Cerebellar cortex (tissue), 1 donor: ENCODE measurements at places on chromosomes 3 and 15.

DNA sequence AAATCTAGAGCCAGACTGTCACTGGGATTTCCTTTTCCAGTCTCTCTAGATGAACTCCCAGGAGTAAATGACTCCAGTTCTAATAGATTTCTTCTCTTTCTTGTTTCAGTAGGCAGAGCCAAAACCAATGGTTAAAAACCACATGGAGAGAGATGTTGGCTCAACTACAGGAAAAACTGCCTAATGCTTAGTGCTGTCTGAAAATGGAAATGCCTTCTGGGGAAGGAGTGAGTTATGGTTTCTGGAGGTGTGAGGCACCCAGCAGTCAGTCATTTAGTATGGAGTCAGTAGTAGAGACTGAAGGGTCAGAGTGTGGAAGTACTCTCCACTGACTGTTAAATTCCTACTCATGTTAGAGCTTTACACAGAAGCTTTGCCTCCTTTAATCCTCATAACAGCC, 136.7 kb downstream of the CCNL1 start:
- DNase-seq: no peak

- peak; percentile 25 for DNase-seq
Observed at GRCh38 chr15:51499379-51499976, 123.1 kb downstream of the DMXL2 start.

- no peak for DNase-seq
Observed at GRCh38 chr3:112128843-112129727, 4.0 kb downstream of the GCSAM start.

GRCh38 chr15:46329876-46330275, 695.0 kb downstream of the SQOR start:
- no peak for DNase-seq

DNA sequence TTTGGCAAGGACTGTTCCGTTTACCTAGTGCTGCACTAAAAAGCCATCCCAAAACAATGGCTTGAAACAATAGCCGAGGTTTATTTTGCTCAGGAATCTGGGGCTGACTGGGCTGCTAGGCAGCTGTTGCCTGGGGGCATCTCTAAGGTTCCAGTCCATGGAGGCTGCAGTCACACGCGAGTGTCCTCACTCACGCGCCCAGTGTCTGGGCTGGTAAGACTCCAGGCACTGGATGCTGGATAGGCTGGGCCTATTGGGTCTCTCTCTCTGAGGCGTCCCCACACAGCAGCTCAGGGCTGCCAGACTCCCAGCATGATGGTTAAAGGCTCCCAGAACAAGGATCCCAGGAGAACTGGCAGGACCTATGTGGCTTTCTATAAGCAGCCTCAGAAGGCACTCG, 34.2 kb downstream of the ALS2CL start:
- no peak for DNase-seq

- DNase-seq: no peak
Observed at GRCh38 chr3:58188921-58189451, 21.8 kb downstream of the DNASE1L3 start.

DNA sequence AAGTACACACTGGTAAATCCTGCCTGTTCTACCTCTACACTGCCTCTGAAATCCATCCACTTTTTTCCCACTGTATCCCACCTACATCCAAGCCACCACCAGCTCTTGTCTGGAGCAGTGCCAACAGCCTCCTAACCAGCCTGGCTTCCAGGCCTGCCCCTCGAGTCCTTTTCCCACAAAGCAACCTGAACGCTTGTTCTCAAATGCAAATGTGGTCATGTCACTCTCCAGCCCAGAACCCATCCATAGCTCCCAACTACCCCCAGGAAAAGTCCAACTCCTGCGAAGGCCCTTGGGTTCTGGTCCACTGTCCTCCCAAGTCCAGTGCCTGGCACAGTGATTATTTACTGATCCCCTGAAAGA, 83.8 kb downstream of the SEMA5B start:
- no peak for DNase-seq

- no peak for DNase-seq
Observed at GRCh38 chr3:128727485-128727884, 1.5 kb downstream of the RAB7A start.

GRCh38 chr3:187957582-187957981, 196.4 kb upstream of the LPP start:
- DNase-seq: no peak

GRCh38 chr3:19891740-19892139, 42.3 kb downstream of the EFHB start:
- DNase-seq: no peak

- DNase-seq: no peak
Observed at GRCh38 chr15:31483986-31484951, 157.6 kb downstream of the KLF13 start.

DNA sequence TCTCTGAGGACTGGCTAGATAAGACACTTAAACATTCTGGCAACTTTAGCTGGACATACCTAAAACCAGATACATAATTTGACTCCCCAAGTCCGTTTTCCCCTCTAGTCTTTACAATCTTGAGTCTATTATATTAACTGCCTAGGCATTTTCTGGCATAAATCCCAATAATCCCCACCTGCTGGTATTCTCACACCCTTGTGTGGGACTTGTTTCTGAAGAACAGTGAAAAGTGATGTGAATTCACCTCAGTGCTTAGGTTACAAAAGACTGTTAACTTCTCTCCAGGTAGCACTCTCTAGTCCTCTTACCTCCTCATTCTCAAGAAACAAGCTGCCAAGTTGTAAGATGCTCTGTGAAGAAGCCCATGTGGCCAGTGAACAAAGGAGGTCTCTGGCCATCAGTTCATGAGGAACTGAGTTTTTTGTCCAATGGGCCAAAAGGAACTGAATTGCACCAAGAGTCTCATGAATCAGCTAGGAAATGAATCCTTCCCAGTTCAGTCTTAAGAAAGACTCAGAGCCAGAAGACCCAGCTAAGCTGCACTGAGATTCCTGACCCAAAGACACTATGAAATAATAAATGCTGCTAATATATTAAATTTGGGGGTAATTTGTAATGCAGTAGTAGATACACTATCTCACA, 4.1 kb downstream of the OSBPL11 start:
- DNase-seq: no peak

DNA sequence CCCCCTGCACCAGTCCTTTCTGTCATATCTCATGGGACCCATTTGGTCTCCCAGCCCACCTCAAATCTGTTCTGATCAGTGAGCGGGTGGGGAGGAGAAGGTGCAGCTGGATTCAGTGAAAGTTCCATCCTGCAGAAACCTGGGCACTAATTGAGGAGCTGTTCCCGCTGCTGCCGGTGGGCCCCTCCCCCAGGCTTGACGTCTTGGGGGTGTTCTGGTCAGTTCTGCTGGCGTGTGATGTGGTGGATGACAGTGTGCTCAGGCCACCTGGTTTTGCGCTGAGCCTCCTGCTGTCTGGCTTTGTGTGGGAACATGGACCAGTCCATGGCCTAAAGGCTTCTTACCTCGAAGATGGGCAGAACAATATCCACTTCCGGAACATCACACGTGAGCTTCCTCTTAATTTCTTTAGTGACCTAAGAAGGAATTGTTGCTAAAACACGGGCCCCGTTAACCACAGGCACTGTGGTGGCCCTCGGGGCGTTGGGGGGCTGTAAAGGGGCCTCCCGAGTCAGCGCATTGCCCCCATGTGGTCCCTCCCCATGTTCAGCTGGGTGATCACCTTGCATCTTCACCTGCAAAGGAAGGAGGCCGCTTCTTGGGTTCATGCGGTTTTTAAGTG, 59.7 kb downstream of the RGMA start:
- DNase-seq: peak; percentile 24

GRCh38 chr3:18247776-18248310, 177.3 kb downstream of the SATB1 start:
- no peak for DNase-seq

- DNase-seq: no peak
Observed at GRCh38 chr3:153681057-153681456, 440.1 kb upstream of the ARHGEF26 start.

DNA sequence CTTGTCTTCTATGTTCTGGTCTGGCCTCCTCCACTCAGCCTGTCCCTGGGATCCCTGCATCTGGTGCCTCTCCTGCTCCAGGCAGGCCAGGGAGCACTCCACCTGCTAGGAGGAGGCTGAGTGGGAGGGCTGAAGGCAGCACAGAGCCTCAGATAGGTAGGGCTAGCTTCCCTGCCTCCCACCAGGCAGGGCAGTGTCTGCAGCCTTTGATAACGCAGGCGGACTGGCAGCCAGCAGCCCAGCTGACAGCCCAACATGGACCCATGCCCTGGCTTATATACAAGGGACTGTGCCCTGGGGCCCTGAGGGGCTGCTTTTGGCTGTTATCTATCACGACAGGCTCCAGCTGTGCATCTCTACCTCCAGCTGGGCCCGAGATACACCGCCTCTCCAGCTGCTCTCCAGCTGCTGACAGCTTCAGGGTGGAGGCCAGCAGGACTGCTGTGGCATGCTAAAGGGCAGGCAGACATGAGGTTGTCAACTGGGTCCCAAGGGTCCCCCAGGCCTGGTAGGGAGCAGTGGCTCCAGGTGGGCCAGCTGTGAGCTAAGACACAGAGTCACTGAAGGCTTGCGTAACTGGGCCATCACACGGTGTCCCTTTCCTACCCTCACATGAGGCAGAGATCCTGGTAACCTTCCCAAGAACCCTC, 5.2 kb upstream of the CLK3 start:
- DNase-seq: no peak

- DNase-seq: no peak
Observed at GRCh38 chr3:149886957-149887356, 73.9 kb downstream of the RNF13 start.

GRCh38 chr15:71708051-71708429, 102.3 kb upstream of the NR2E3 start:
- DNase-seq: no peak

DNA sequence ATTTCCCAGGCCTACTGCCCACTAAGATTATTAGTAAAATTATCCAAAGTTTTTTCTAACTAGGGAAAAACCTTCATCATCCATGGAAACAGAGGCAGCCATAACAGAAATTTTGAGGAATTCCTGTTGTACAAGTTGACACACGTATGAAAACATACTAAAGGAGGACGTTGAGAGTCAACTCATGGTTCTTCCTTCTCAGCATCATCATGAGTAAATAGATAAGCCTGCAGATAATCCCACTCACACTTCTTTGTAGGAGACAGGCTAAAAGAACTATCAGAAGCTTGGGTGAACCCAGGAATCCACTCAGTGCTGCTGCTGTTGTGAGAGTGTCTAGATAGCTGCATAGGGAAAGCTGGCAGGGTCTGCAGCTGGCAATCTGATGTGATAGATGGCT, 694.8 kb upstream of the NR2F2 start:
- DNase-seq: no peak

- no peak for DNase-seq
Observed at GRCh38 chr3:126127904-126128303, 44.0 kb upstream of the SLC41A3 start.

DNA sequence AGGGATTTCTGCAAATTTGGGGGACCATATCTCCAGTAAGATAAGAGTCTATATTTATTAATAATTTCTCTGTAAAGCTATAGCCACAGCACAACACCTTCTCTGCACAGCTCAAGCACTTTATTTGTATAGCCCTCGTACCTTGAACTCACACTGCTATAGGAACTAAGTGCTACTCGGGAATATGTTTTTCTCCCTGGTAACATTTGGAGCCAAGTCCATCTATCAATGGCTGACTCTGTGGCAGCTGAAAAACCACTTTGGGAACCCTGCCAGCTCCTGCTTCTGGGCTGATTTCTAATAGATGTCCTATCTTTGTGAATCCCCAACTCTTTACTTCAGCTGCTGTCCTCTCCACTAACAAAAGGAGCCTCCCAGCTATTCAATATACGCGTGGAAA, 298.5 kb downstream of the GBE1 start:
- DNase-seq: no peak

GRCh38 chr15:23074684-23075083, 35.3 kb upstream of the TUBGCP5 start:
- no peak for DNase-seq

DNA sequence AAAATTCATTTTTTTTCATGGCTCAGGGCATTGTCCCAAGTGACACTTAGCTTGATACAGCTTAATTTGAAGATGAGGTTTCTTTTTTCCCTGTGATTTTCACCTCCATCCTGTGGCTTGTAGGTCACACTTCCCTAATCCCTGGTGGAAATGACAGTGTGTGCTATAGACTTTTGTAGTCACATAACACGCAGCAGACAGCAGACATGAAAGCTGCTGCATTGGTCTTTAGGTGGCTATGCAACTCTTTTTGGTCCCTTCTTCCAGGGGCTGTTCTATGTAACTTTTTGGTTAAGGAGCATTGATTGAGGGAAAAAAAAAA, 38.8 kb downstream of the TRAK1 start:
- DNase-seq: no peak

DNA sequence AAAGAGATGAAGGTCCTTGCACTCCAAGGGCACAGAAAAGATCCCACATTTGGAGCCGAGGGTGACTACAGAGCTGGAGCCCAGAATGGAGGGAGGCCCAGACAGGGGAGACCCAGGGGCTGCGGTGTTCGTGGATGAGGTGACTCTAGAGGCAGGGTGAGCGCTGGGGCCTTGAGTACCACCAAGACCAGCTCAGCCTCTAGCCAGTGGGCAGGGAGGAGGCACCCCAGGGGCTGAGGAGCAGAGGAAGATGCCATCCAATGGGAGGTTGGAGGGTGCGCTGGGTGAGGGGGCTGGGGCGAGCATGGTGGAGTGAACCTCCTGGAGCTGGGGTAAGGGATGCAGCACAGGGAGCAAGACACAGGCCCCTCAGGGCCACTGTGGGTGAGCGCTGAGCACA, 13.3 kb downstream of the RRP9 start:
- no peak for DNase-seq

DNA sequence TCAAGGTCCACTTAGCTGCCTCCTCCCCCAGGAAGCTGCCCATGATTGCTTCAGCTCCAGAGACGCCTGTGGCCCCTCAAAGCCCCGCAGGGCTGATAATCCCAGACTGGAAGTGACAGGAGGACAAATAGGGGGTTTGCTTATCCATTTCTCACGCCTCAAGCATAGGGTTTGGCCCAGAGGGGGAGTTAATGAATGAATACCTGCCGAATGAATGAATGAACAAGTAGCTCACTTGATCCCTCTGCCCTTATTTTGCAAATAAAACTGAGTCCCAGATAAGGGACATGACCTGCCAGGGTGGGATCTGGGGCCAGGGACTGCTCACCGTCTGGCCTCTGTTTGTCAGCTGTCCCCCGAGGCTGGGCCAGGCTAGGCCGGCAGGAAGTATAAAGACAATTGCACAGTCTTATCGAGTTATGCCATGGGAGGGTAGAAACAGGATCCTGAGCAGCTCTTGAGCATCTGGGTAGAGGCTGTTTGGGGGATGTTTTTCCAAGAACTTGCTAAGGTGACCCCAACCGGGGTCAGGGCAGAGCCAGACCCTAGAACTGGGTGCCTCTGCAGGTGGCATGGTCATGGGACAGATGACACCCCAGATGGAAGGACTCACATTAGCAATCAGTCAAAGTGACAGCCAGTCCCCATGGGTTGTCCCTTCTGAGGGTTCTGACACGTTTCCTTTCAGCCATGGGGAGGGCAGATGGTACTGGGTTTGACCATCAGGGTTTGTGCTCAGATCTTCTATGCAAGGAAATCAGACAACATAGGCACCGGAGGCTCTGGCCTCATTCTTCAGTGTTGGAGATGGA, 45.0 kb downstream of the IQSEC1 start:
- DNase-seq: no peak

DNA sequence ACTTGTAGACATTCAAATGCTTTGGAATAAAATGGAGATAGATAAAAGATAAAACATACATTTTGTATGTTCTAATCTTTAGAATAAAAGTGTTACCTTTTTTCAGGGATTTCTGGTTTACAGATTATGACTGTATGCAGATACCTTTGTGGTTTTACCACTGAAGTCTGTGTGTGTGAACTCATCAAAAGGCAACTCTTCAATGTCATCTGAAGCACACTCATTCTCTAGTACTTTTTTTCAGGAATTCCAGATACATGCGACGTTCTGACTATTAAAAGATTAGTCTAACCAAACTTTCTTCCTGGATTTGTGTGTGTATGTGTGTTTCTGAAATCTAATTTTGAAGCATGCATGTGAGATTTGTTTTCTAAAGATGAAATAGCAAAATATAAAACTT, 188.6 kb downstream of the NLGN1 start:
- DNase-seq: peak; percentile 42
